ENCODE measurements at places on chromosomes 16 and 17.
A peak's percentile ranks its signal among the peaks of the same experiment; 100 is the strongest.

GRCh38 chr17:63423963-63424362, 22.1 kb downstream of the CYB561 start:
- no peak for DNase-seq

- DNase-seq, result no peak
Measured at GRCh38 chr17:44043272-44043696, 23.2 kb downstream of the LSM12 start.

DNA sequence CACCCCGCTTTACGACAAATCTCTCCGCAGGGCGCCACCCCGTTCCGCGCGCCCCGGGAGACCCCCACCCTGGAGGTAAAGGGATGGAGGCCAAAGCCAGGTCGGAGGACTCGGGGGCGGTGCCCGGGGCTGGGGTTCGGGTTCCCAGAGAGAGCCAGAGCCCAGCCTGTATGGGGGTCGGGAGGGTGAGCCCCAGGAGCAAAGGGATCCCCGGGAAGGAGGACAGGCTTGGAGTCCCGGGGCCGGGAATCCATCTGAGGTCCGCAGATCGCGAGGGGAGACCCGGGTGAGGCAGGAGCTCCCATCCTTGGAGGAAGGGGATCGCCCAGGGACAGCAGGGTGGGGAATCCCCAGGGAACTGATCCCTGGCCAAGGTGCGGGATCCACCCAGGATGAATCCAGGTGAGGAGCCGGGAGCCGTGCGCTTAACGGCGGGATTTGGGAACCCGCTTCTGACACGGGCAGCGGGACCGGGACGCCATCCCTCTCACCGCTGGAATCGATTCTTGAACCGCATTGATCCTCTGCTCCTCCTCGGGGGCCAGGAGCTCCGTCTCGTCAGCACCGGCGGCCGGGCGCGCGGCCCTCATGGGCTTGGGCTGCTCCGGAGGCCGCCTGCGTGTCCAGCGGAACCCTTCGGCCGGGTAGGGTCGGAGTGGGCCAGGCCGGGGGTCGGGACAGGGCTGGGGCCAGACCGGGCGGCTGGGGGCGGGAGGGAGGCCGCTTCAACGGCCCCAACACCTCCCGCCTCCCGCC, at the start of gene MMD:
Gene MMD, minus strand, starts transcription at position 657 of the 756 bp plus-strand sequence. Its CDS starts 140 bp downstream, at position 517.
- DNase-seq, result peak; percentile 60

DNA sequence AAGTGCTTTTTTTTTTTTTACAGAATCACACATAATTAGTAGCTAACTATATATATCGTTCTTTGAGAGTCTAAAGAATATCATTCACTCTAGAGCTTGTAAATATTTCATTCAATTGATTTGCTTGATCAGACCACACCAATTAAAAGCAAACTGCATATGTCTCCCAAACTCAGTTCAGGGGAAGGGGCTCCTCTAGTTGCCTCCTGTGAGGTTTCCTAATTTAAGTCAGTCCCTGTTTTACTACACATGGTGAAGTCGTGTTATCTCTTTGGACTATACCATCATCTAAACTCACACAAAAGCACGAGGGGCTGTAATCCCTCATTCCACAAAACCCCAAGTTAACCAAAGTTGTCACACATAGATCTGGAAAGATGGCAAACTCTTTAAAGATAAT, 11.7 kb downstream of the NACA2 start:
- DNase-seq, result no peak

DNA sequence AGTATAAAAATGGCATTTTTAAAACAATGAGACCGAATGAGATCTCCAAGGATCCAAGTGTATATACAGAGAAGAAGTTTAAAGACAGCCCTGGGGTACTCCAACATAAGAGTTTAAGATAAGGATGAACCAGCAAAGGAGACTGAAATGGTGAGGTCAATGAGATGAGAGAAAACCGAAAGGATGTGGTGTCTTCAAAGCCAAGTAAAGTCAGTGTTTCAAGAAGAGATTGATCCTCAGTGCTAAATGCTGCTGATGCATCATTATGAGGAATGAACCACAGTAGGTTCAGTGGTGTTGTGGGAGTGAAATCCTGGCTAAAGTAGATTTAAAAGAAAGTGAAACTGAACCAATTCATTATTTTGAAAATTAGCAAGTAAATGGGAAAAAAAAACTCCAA, 38.1 kb upstream of the NLK start:
- DNase-seq, result no peak

GRCh38 chr16:22225060-22225459, 19.0 kb downstream of the EEF2K start:
- no peak for DNase-seq

DNA sequence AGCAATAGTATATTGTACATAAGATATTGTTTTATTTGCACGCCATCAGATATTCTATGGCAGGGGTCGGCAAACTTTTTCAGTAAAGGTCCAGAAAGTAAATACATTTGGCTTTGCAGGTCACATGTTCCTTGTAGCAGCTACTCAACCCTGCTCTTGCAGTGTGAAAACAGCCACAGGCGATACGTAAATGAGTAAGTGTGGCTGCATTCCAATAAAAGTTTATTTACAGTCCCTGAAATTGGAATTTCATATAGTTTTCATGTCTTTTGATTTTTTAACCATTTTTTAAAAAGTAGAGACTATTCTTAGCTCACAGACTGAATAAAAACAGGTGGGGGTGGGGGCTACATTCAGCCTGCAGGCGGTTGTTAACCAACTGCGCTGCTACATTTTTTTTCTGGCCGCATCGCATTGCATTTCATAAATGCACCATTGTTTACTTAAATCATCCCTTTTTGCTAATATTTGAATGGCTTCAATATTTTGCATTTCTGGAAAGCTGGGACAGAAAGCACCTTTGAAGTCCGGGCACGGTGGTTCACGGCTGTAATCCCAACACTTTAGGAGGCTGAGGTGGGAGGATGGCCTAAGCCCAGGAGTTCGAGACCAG, 50.5 kb upstream of the HAPSTR1 start:
- no peak for DNase-seq

GRCh38 chr17:51857052-51857597, 301.4 kb downstream of the CA10 start:
- DNase-seq, result no peak

DNA sequence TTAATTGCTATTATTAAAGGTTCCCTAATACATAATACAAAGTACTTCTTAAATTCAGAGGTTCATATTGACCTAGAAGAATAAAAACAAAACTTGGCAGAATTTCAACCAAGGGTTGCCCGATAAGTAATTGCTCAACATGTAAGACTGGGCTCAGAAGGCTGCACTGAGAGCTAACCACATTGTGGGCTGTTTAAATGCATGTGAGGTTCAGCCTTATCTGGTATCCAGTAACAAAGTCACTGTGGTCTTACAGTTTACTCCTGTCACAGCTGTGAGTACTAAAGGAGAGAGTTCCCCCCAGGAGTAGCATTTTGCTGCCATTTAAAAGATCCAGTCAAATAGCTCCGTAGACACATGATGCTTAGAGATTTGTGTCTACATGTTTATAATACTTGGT, 1.6 kb upstream of the DHRS11 start:
- DNase-seq, result no peak

- DNase-seq, result peak; percentile 23
Measured at GRCh38 chr16:29198731-29199521, 207.6 kb downstream of the NPIPB11 start.

GRCh38 chr16:7209598-7209997, 123.0 kb upstream of the RBFOX1 start:
- DNase-seq, result no peak

DNA sequence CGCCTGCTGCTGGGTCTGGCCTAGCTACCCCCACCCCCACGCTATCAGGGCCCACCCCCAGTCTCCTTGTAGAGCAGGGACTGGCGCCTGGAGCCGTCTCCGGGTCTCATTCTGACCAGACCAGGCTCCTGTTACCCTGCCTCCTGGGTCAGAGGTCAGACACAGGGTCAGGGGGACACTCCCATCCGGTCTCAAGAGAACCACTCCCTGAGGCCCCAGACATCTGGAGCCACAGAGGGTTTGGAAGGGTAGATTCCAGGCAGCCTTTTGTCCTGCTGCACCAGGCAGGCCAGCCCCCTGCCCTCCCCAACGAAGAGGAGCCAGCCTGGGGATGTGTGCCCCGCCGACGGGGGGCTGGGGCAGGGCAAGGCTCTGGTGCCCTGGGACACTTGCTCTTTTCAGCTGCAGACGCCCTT, 944 bp upstream of the WFIKKN1 start:
- no peak for DNase-seq

- DNase-seq, result peak; percentile 77
Measured at GRCh38 chr17:1203111-1203966, 23.6 kb upstream of the ABR start.

DNA sequence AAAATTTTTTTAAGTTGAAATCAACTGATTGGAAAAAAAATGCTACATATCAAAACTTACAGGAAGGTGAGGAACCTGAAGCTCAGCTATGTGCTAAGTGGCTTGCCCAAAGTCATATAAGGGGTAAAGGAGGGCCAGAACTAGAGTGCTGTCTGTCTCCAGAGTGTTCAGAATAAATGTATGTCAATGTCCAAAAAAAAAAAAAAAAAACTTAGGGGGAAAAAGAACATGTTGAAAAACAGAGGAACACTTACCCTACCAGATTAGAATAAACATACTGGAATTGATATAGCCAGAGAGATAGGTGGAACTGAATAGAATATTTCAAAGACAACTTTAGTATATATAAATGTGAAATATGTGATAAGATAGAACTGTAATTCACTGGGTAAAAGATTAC, 11.5 kb downstream of the DCAF7 start:
- DNase-seq, result no peak

- DNase-seq, result no peak
Measured at GRCh38 chr17:80358131-80358530, 56.8 kb upstream of the ENDOV start.

- DNase-seq, result no peak
Measured at GRCh38 chr17:55820675-55821074, 69.8 kb downstream of the PCTP start.

- no peak for DNase-seq
Measured at GRCh38 chr16:90026135-90026534, 6.9 kb upstream of the DBNDD1 start.

DNA sequence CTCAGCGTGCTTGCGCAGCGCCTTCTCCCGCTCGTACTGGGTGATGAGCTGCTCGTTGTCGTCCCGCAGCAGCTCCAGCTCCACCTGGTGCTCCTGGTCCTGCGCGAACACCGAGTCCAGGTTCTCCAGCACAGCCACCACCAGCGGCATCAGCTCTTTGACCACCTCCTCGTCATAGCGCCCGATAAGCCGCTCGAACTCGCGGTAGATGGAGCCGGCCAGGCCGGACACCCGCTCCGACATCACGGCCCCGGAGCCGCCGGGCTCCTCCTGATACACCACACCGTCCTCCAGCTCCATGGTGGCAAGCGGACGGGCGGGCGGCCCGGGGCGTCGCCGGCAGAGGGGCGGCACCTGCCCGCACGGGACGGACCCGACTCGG, 320 bp downstream of the SPAG9 start:
- DNase-seq, result no peak

GRCh38 chr17:82226809-82227628, 1.8 kb upstream of the SLC16A3 start:
- no peak for DNase-seq

DNA sequence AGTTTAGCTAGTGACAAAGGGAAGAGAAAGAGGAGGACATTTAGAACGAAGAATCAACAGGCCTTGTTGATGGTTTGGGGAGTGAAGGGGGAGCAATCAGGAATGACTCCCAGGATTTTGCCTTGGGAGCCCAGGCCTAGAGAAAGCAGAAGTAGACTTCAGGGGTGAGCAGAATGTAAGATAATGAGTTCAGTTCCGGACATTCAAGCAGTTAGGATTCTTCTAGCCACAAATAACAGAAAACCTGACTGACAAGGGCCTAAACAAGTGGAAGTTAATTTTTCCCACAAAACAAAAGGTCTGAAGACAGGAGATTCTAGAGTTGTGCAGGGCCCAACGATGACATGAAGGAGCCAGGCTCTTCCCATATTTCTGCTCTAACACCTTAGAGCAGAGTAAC, 45.9 kb downstream of the SKAP1 start:
- no peak for DNase-seq

GRCh38 chr17:3695129-3695722, 729 bp downstream of the P2RX5 start:
- DNase-seq, result peak; percentile 63

- DNase-seq, result no peak
Measured at GRCh38 chr16:88381820-88382451, 823 bp upstream of the ZNF469 start.

- DNase-seq, result no peak
Measured at GRCh38 chr17:17191346-17191792, 14.8 kb downstream of the PLD6 start.

GRCh38 chr17:9350080-9350479, 225.5 kb downstream of the STX8 start:
- DNase-seq, result no peak

DNA sequence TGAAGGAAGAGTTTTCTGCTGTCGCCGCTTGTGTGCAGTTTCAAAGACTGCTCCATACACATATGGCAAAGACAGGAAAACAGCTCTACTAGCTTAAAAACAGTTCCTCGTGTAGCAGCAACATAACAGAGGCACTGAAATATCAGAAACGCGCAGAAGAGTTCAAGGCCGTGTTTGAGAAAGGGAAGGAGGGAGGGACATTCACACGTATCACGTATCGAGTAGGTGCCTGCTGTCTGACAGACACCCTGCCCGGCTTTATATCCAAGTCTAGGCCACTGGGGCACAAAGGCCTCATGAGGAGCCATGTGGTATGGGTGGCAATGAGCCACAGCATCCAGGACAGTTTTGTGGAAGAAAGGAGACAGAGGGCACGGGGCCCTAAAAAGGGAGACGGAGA, 50.3 kb downstream of the PLXDC1 start:
- DNase-seq, result no peak

- no peak for DNase-seq
Measured at GRCh38 chr17:46911311-46911710, 11.6 kb upstream of the GOSR2 start.

GRCh38 chr17:3271072-3271848, 26.9 kb downstream of the OR3A1 start:
- DNase-seq, result no peak

DNA sequence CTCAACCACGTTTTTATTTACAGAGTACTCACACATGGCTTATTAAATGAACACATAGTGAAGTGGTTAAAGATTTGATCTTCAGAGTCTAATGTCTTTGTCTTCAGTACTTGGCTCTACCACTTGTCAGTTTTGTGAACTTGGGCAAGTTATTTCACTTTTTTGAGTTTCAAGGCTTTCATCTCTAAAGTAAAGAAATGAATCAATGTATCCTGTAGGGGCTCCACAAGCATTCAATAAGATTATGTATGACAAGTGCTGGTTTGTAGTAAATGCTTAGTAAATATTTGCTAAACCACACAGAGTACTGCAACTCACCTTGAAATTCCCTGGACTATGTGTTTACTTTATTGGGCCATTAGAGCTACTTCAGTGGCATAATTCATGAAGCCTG, 446.0 kb upstream of the GOT2 start:
- no peak for DNase-seq

- no peak for DNase-seq
Measured at GRCh38 chr16:28569021-28569420, 15.3 kb downstream of the SGF29 start.

DNA sequence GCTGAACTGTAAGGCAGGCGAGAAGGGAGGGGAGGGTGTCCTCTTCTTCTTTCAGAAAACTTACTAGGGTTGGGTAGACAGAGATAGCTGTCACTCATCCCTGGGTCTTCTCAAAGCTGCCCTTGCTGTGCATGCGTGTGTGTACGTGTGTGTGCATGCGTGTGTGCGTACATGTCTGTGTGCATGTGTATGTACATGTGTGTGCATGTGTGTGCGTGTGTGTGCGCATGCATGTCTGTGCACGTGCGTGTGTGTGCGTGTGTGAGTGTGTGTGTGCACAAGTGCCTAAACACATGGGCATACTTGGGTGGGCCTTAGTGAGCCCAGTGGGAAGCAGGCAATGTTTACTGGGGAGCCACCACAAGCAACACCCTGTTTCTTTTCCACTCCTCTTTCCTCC, 154.8 kb upstream of the TNRC6C start:
- DNase-seq, result no peak

GRCh38 chr16:67443265-67443664, 12.3 kb downstream of the HSD11B2 start:
- DNase-seq, result peak; percentile 79

All from femur (tissue), 1 donor.